Esophagus muscularis mucosa (tissue), 4 donors: ENCODE measurements at places on chromosomes 13 and 19.

- no peak for DNase-seq
These were observed 117.3 kb downstream of the RAB20 start for GRCh38 chr13:110444226-110444653.

DNA sequence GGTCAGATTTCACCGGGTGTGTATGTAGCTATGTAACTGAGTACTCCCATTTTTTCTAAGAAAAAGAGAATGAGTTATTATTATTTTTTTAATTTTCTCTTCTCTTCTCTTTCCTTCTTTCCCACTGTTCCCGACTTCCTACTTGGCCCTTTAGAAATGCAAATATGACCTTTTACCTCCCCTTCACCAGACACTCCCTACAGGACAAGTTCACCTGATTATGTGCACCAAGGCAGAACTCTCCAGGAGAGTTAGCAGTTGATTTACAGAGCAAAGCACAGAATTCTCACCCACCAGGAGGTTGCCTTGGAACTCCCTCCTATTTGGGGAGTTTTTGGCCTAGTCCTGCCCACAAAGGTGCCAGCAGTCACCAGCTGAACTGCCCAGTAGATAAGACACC, 49.5 kb upstream of the GPR12 start:
- DNase-seq, result no peak

GRCh38 chr19:1755467-1756171, 2.3 kb downstream of the ONECUT3 start:
- DNase-seq, result no peak

- peak; percentile 89 for DNase-seq
These were observed 621 bp downstream of the SOX21 start for GRCh38 chr13:94711561-94712286.

- DNase-seq, result no peak
These were observed 5.5 kb downstream of the EEF2 start for GRCh38 chr19:3979674-3980352.

DNA sequence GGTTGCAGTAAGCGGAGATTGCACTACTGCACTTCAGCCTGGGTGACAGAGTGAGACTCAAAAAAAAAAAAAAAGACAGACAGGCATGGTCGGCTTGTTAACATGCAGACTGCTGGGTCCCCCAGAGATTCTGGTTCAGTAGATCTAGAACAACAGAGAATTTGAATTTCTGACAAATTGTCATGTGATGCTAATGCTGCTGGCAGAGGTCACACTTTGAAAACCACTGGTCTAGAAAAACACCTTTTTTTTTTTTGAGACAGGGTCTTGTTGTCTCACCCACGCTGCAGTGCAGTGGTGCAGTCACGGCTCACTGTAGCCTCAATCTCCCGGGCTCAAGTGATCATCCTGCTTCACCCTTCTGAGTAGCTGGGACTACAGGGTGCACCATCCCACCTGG, 7.7 kb upstream of the LRFN3 start:
- no peak for DNase-seq

DNA sequence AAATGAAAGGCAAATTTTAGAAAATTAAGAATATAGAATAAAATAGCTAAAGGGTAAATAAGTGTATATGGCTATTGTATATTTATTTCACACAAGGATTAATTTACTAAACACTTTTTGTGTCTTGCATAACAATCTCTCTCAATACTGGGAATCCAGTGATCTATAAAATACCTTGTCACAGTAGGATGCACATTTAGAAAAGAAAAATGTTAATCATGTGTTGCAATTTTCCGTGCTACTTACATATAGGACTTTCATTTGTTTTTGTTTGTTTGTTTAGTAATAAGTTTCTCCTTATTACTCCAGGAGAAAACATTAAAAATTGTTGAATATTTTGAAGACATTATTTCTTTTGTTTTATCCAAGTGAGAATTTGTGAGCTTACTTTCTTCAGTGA, 1533.3 kb downstream of the SLITRK5 start:
- DNase-seq, result no peak

DNA sequence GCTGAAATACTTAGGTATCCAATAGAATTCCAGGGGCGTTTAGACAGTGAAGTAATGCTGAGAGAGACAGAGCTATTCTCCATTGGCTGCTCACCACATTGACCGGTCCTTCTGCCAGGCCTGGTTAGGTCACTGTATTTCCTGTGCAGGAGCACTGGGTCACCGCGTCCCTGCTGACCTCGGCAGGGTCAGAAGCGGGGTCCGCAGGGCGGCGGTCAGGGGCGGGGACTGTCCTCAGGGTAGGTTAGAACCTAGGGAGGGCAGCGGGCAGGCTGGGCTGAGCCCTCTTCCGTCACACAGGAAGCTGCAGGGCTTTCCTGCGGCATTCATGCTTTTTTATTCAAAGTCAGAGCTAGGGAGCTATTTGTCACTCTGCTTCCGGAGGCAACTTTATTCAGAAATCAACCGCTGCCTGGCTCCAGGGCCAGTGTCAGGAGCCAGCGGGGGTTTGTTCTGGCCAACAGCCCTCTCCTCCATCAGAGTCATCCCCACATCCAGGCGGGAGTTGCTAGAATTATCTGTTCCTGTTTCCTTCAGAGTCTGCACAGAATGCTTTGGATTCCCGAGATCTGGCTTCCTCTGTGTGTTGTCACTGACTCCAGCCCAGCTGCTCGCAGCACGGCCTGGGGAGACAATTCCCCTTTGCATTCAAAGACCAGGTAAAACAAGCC, 81.2 kb upstream of the WASF3 start:
- DNase-seq, result no peak

GRCh38 chr13:92459306-92459705, 767.3 kb upstream of the GPC6 start:
- no peak for DNase-seq

- no peak for DNase-seq
These were observed 190.6 kb downstream of the MZT1 start for GRCh38 chr13:72536714-72537394.

DNA sequence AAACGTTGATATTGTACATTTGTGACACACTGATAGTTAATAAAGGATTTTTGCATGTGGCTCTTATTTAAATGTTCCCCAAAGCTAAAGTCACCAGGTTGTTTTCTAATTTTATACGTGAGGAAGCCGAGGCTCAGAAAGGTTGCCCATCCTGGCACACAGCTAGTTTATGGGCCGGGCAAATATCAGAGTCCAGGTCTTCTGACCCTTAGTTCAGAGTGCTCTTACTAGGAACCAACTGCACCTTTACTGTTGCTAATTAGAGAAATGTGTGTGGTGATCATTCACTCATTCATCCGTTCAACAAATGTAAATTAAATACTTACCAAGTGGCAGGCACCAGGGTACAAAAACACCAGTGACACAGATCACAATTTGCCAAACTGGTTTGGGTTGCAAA, 46.3 kb upstream of the RGCC start:
- peak; percentile 19 for DNase-seq

DNA sequence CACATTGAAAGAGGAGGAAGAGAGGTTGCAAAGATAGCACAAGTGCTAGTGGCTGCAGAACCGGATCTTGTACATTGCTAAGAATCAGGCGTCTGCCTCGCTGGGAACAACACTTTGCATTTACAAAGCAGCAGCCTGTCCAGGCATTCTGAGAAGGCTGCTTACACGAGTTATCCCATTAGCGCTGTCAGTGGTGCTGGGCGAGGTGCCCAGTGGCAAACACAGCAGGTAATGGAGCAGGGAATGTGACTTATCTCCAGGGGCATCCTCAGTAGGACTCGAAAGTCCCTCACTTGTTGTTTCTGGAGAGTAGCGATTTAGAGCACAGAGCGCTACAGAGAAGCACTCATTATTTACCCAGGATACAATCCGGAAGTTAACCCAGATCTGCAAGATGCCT, 209.6 kb downstream of the OLFM4 start:
- DNase-seq, result no peak

DNA sequence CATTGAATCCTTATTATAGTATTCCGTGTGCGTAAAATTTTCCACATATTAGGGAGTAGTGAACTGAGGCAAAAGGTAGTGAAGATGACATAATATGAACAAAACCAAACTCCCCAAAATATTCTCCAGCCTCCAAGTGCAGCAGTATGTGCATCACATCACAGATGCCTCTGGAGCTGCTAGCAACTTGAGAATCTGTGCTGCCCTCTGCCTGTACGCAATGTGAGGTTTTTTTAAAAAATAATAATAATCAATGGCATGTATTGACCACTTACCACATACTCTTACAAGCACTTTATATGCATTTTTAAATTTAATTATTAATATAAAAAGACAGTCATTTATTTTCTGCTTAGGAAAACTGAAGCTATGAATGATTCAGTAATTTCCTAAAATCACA, 583.0 kb upstream of the SPRY2 start:
- no peak for DNase-seq

- DNase-seq, result no peak
These were observed 11.1 kb downstream of the NAPA start for GRCh38 chr19:47503826-47504150.

GRCh38 chr13:110411688-110412059, 104.6 kb downstream of the COL4A2 start:
- DNase-seq, result no peak

- no peak for DNase-seq
These were observed at the start of gene CCDC169 for GRCh38 chr13:36297366-36298338. Gene CCDC169, minus strand, starts transcription at chr13:36297814. Its CDS starts 95 bp downstream, at chr13:36297719.

DNA sequence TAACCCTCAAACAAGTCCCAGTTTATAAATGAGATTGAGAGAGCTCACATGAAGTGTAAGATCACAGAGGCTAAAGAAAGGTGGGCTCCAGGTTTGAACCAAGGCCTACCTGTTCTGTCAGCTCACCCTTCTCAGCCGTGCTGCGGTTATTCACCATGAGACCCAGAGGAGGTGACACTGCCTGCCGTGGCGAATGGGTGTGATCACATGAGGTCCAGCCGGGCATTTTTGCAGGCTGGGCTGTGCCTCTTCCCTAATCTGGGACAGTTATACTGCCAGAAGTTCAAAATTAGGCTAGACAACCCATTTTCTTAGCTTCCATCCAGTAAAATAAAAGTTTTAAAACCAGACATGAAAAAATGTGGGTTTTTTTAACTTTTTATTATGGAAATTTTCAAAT, 146.8 kb downstream of the FOXO1 start:
- DNase-seq, result peak; percentile 31

- DNase-seq, result no peak
These were observed 36.1 kb downstream of the ACTN4 start for GRCh38 chr19:38683393-38684077.

- no peak for DNase-seq
These were observed 179.9 kb downstream of the KDM4B start for GRCh38 chr19:5148794-5149190.

DNA sequence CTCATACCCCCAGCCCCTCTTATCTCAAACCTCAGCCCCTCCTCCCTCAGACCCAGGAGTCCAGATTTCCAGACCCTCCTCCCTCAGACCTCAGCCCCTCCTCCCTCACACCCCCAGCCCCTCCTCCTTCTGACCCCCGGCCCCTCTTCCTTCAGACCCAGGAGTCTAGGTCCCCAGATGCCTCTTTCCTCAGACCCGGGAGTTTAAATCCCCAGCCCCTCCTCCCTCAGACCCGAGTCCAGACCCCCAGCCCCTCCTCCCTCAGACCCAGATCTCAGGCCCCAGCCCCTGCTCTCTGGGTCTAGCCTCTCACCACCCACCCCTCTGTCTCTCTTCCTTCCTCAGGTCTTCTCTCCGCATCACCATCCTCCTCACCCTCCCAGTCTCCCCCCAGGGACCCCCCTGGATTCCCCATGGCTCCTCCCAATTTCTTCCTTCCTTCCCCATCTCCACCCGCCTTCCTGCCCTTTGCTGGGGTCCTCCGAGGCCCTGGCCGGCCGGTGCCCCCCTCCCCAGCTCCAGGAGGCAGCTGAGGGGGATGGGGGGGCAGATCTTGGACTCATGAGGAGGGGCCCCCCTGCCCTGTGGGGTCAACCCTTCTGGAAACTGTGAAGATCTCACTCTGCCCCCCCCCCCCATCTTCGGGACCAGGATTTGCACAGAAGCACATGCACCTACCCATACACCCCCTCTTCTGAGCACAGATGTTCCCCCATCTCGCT, 10.7 kb downstream of the BCL3 start:
- no peak for DNase-seq
